Heart left ventricle (tissue), 16 donors: ENCODE measurements at places on chromosomes 4 and X.

GRCh38 chr4:19195696-19196095, 1056.0 kb upstream of the SLIT2 start:
- no peak for DNase-seq

GRCh38 chr4:103156106-103156505, 42.0 kb downstream of the CENPE start:
- DNase-seq, result no peak

DNA sequence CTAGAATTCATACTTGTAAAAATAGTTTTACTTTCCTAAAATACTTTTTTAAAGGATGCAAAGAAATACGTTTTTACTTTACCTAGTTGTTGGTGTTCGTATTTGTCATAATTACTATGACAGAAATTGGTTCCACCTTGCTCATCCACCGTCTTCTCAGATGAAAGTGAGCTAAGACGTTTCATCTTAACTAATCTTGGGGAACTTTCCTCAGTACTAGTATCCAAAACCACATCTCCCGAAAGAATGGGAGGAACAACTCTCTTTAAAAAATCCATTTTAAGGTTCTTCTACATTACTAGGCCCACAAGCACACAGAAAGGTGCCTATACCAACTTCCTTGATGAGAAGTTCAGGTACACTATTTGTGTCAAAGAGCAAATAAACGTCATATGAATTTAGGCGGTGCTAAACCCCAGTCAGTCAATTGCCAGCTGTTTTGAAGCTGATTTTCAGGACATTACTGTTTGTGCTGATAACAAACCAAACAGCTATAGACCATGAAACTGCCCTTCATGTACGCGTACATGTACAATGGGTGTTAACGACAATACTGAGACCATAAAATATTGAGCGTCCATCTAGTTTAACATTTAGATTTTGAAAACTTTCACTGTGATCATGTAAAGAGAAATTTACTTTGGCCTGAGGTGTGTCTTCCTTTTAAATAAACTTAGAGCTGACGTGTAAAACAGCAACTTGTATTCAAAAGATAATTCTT, 99.1 kb downstream of the FRYL start:
- no peak for DNase-seq

- no peak for DNase-seq
Observed at GRCh38 chr4:78354782-78355181, 196.8 kb upstream of the ANXA3 start.

DNA sequence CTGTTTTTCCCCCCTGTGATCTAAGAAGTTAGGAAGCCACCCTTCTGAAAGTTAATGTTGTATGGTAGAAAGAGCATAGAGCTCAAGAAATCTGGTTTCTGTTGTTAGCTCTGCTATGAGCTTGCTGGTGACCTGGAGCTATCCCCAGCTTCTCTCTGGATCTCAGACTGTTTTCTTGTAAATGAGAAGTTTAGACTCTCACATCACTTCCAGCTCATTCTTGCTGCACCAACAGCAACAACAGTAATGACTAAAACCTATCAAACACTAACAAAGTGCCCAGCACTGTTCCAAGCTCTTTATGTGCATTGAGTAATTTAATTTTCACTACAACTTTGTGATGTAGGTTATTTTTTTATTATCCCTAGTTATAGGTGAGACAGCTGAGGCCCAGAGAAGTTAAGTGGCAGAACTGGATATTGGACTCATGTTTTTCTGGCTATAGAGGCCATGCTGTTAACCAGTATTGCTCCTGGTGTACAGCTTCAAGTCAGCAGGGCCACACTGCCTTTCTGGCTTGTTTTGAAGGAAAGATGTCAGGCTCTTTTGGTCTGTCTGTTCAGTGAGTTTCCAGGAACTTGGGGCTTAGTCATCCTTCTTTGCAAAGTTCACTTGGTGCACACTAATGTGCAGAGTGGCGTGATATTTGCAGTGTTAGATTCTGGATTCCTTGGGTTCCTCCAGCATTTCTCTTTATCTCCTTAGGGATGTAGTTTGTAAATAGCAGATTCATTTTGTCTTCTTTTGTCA, 27.8 kb upstream of the TMEM164 start:
- no peak for DNase-seq
